ENCODE measurements at places on chromosomes 13 and 19. TPM values are rescaled to one million over a fixed set of nuclear protein-coding genes. Genes with fewer than 3 reads are reported as not detected.

The MEDAG gene
- 61.2 TPM for total RNA-seq

DNA sequence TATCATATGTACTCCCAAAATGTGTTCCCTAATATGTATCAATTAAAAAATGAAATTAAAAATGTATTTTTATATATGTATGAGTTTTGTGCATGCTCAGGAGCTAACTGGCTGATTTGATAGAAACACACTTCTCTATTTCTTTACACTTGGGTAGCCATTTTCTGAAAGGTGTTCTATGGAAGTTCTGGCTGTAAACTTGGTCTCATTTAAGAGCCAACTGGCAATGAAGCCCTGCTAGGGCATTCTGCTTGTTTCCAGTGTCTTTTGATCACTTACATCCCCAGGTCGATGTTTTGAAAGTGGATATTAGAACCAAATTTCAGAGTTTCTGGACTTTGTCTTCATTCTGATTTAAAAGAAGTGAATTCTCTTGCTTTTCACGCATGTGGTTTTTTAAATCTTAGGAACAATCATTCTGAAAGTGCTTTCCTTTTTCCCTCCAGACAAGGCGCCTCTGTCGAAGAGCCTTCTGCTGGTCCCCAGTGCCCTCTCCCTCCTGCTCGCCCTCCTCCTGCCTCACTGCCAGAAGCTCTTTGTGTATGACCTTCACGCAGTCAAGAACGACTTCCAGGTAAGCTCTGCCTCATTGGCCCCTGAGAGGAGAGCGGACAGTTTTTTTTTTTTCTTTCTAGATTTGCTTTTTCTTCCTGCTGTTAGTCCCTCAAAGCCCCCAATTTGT lies 20.1 kb downstream of the GPR18 start:
- no peak for DNase-seq

- no peak for DNase-seq
These were observed 7.0 kb upstream of the ZNF17 start for GRCh38 chr19:57403737-57404563.

- peak; percentile 61 for DNase-seq
These were observed 86.1 kb downstream of the EDNRB start for GRCh38 chr13:77832339-77833100.

DNA sequence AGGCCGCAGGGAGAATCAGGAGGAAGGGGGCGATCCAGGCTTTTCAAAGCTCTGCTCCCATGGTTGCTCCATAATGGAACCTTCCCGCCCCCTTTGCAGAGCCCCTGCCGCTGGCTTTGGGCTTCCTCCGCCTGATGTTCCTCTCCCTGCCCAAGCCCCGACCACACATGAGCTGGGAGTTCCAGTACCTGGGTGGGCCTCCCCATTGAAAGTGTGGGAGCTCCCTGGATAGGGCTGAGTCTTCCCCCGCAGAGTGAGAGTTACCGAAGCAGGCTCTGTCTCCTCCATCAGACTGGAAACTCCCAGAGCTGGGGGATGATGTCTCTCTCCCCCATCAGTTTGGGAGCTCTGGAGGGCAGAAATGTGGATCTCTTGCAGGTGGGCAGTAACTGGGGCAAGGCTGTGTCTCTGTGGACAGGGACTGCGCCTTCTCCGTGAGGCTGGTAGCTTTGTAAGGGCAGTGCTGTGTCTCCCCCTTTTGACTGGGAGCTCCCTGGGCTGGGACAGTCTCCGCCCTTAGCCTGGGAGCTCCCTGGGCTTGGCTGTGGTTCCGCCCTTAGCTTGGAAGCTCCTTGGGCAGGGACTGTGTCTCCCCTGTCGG lies 722 bp downstream of the DCAF15 start:
- DNase-seq: peak; percentile 65
